Astrocyte (in vitro differentiated cells and primary cell): ENCODE measurements at places on chromosomes 7 and 10. TPM values are rescaled to one million over a fixed set of nuclear protein-coding genes. Genes with fewer than 3 reads are reported as not detected.

TSPAN12 gene
- 9.8 and 13.0 TPM in 2 replicates for total RNA-seq

ZYX gene
- total RNA-seq: 477 and 523 TPM in 2 replicates

TMEM139 gene
- 0.20 TPM in 1 of 2 replicates, not detected in the other for total RNA-seq

CARD11 gene
- 6.6 and 9.5 TPM in 2 replicates for total RNA-seq

ZNF438 gene
- total RNA-seq: 2.2 and 2.4 TPM in 2 replicates

RTKN2 gene
- total RNA-seq: 8.4 and 8.9 TPM in 2 replicates

SH2D4B gene
- 0.07 TPM in 1 of 2 replicates, not detected in the other for total RNA-seq

NKX2-3 gene
- not detected in 2 replicates for total RNA-seq

OPALIN gene
- not detected in 2 replicates for total RNA-seq

FEZF1 gene
- total RNA-seq: 0.29 and 0.61 TPM in 2 replicates

CCDC136 gene
- 14.4 and 14.9 TPM in 2 replicates for total RNA-seq
